ENCODE measurements at places on chromosomes 16 and 17. TPM values are rescaled to one million over a fixed set of nuclear protein-coding genes. Genes with fewer than 3 reads are reported as not detected.

HEATR9 gene
- polyA plus RNA-seq = not detected

- DNase-seq = no peak
Observed at GRCh38 chr17:79152110-79152509, 77.5 kb downstream of the ENGASE start.

- no peak for DNase-seq
Observed at GRCh38 chr17:77693776-77694175, 264.7 kb upstream of the TNRC6C start.

- DNase-seq = no peak
Observed at GRCh38 chr16:2913603-2914002, 1.9 kb downstream of the FLYWCH1 start.
